ENCODE measurements at places on chromosomes 3 and 15. TPM values are rescaled to one million over a fixed set of nuclear protein-coding genes. Genes with fewer than 3 reads are reported as not detected.

SEMA3B gene
- 0.45 TPM for total RNA-seq

DNA sequence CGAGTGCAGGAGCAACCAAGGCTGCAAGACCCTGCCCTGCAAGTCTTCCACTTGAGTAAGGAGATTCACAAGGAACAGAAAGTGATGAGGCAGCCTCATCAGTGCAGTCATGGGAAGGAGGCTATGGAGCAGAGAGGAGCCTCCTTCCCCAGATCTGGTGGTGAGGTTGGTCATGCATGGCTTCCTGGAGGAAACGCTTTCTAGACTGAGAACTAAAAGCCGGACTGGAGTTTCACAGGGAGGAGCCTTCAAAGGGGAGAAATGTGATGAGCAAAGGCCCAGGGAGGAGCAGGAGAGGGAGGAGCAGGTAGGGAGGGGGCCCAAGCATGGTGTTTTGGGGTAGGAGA is 139.9 kb downstream of the SRGAP3 start:
- DNase-seq, result no peak

GRCh38 chr15:32041294-32041693 is 11.0 kb downstream of the CHRNA7 start:
- DNase-seq, result no peak

SAMD7 gene
- total RNA-seq, result not detected

SCAANT1 gene
- not detected for total RNA-seq

VPS13C gene
- 51.5 TPM for total RNA-seq

DNA sequence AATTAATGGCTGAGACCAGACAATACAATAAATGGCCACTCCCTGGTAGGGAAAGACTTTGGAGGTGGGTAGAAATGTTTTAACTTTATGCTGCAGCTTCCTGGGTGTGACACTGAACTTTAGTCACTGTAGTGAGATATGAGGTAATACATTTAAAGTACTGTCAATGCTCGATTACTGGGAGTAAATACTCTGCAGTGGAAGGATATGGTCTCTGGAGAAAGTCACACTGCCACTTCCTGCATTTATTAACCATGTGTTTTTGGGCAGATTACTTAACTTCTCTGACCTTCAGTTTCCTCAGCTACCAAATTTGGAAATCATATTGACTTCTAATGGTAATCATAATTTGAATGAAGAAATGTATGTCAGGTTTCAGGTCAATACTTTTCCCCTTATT is 317.1 kb upstream of the TGFBR2 start:
- DNase-seq, result no peak

ASB14 gene
- total RNA-seq, result not detected

DNA sequence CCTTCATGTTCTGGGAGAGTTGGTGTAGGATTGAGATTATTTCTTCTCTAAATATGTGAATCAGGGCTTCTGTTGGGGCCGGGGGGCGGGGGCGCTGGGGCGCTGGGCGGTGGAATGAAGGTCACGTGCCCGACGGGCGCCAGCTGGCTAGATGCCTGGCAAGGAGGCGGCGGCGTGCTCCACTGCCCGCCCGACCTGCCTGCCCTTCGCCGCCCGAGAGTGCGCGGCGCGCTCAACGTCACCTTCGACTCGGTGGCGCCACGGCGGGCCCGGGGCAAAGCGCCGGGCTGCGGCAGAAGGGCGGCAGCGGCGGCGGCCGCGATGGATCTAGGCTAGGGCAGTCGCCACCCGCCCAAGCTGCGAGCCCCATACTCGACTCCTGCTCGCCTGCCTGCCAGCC is 47.0 kb upstream of the LHFPL4 start:
- no peak for DNase-seq

DNA sequence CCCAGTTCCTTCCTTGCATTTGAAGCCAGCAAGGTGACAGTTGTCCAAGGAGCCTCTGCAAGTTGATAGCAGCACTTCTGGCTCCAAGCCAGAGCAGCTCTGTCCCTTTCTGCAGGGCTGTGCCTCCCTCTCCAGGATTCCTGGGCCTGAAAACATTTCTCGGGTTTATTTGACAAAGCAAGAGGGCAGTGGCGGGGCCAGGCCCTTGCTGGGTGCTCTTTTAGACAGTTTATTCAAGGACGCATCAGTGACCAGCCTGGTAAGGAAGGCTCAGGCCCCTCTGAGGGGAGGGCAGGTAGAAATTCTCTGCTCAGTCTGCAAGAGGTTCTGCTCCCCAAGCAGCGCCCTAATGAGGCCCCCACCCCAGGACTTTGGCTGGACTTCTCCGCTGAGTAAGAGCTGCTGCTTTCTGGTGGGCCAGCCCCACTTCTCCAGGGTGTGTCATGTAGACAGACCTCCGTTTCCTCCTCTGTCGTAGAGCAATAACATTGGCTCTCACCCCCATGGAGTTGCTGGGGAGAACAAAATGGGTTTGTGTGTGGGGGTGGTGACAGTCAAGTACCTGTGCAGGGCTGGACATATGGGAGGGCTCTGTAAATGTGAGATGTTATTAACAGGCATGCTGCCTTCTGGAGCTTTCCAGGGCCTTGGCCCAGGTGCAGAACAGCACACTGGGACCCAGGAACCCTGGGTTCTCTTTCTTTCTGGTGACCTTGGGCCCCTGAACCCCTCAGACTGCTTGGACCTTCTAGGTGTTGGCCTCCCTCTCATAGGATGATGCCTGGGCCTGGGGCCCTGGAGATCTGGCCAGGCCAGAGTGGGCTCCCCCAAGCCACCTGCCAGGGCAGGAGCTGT is 146.2 kb upstream of the TLE3 start:
- DNase-seq, result no peak

TF gene
- 0.02 TPM for total RNA-seq

GRCh38 chr15:25950014-25950413 is 86.9 kb upstream of the ATP10A start:
- no peak for DNase-seq

MCF2L2 gene
- total RNA-seq, result 4.8 TPM

DNA sequence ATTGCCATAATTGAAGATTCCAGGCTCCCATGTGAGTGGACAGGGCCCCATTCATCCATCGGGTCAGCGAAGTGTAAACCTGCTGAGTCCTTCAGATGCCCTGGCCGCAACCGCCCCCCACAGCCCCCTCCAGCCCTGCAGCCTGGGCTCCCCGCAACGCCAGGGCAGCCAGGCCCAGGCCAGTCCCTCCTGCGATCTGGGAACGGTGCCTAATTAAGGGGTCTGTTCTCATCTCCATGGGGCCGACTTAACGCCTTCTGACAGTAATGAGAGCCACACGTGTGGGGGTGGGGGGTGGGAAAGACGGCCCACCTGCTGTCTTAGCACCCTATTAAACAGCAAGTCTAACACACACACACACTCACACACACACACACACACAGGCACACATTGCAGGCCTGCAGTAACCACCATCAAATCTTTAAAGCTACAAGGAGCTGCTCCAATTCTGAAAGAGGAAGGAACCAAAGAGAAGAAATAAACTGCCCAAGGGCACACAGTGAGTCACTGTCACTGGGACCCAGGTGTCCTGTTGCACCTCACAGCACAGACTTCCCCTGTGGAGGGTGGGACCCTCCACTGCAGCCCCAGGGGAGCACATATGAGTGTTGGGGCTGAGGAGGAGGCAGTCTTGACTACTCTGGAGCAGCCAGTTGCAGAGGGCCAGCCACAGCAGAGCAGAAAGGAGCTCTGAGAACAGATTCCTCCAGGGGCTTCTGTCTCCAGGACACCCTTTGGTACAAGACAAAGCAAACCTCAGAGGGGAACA is 31.8 kb upstream of the HES1 start:
- DNase-seq, result no peak

DNA sequence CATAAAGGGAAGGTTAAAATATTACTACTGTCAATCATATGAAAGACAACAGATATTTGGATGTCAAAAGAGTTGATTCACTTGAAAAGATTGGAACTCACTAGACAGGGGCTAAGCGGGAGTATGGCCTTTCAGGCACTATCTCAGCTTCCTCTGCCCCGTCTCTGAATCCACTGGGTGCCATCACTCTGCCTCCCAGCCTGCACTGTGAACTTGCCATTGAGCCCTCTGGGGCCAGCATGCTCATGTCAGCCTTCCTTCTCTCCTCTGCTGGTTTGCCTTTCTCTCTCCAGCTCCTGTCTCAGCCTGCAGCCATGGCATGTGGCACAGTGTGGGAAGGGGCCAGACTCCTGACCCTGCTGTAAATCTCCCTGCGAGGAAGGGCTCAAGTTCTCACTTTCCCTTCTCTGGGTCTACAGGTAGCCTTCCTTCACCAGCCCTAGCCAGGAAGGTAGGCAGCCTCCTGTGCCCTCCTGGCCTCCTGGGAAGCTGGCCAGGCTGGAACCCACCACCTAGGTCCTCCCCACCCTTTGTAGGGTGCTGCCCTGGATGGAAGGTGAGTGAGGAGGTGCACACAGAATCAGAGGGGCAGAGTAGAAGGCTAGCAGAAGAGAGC is 54.0 kb upstream of the SLCO2A1 start:
- no peak for DNase-seq

DNA sequence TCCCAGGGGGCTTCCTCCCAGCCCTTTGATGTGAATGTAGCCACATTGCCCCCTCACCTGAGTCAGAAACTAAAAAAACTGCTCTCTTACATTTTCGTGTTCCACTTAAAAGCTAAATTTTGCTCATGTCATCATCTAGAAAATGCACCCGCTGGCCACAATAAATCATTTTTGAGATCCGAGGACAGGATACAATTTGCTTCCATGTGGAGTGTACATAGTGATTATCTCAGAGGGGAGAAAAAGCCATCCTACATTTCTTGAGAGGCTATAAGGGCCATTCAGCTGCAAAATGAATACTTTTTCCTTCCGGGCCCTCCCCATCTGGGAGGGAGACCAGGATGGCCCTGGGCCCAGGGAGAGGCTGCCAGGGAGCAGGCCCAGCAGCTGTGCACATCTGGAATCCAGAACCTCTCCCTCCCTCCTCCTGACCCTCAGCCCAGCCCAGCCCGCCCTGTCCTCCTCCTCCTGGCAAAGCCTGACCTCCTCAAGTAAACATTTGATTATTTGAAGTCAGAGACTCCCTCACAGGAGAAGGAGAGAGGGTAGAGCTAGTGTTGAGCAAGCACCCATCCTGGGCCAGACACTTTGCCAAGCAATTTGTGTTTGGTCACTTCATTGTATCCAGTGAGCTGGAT is 59.1 kb downstream of the CORO2B start:
- no peak for DNase-seq

GRCh38 chr15:72365844-72366243 is 10.0 kb downstream of the HEXA start:
- peak; percentile 81 for DNase-seq

GRCh38 chr3:195801251-195802183 is 10.2 kb downstream of the MUC4 start:
- DNase-seq, result no peak

ADGRG7 gene
- total RNA-seq, result not detected

DNA sequence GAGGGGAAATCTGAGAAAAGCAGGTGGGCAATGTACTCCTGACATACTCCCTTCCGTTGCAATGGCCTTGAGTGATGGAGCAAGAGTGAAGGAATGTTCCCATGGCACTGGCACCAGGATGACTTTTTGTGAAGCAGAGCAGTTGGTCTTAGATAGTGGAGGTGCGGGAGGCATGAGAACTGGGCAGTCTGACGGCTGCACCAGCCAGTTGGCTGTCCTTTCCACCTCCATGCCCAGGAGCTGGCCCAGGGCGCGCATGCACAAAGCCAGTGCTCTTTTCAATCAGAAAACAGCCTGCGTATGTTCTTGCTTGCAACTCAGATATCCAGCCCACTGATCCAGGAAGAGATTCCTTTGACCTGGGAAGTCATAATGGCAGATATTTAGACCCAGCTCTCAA is 136.8 kb downstream of the PGPEP1L start:
- no peak for DNase-seq

- DNase-seq, result peak; percentile 71
These were observed 13.0 kb downstream of the THBS1 start for GRCh38 chr15:39593656-39594445.

LXN gene
- 16.2 TPM for total RNA-seq

PAQR5 gene
- not detected for total RNA-seq

DNA sequence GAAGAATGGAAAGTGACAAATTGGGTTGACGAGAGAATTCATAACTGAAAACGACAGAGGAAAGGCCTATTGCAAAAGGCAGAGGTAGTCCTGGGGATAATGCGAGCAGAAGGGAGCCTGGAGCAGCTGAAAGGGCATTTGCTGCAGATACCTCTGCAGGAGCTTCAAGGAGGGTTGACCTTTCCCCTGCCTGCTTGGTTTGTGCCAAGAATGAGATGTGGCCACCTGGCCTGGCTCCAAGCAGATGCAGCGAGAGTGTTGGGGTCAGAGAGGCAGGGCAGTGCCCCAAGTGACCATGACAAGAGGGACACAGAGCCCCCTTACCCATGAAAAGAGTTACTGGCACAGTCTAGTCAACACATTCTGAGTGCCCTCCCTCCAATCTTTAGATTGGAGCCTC is 43.5 kb downstream of the SLC41A3 start:
- no peak for DNase-seq

DNA sequence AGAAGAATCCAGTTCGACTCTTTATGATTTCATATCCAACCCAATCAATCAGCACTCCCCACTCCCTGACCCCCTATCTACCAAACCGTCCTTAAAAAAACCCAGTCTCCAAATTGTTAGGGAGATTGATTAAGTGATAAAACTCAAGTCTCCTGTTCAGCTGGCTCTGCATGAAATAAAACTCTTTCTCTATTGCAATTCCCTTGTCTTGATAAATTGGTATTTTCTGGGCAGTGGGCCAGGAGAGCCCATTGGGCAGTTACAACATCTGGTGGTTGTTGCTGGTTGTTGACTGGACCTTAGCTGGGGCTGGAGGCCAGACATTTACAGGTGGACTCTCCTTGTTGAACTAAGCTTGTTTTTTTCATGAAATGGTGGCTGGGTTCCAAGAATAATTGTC is 642.3 kb downstream of the ROBO2 start:
- DNase-seq, result no peak

- DNase-seq, result no peak
These were observed 2.5 kb downstream of the AP4E1 start for GRCh38 chr15:50911001-50911400.

C2CD4A gene
- 0.05 TPM for total RNA-seq

DNA sequence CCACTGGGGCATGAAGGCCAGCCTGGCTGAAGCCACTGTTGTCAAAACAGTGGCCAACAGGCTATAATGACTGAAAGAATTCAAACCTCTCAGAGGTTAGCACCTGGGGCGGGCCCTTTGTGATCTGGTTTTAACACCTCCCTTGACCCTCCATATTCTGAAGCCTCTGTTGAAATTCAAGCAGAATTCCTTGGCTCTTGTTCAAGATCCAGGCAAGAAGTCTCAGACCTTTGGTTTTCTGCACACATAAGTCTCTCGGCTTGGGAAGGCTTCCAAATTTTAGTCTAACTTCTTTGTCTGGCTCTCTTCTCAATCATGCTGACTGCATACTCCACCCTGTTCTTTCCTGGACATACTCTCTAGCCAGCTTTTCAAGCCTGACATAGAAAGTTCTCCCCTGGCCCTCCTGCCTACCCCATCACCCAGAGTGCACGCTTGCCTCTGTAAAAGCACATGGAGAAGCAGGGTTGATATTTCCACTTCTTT is 144.5 kb downstream of the PDZRN3 start:
- DNase-seq, result no peak

- no peak for DNase-seq
These were observed 14.2 kb upstream of the MAGI1 start for GRCh38 chr3:66052721-66053549.

DNA sequence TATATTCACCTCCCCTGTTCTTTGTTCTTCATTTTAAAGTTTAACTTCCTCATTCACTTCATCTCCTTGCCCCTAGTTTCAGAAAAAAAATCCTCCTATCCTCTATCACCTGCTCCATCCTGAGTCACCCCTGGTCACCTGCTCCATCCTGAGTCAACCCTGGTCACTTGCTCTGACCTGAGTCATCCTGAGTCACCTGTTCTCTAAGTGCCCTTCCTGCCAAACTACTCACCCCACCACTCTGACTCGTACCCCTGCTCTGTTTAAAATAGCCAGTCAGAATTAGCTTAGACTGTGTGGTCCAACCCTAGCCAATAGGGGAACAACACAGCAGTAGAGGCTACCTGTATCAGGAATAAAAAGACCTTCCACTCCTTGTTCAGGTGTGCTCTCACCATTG is 716.9 kb downstream of the ZBBX start:
- DNase-seq, result no peak

Measured in activated CD4-positive, alpha-beta T cell treated with anti-CD3 and anti-CD28 coated beads, Interleukin-2, amount 10 ng/mL, durations not matched to agents 24 days and 14 days (primary cell).